ENCODE measurements at places on chromosomes 7 and 10.
A peak's percentile ranks its signal among the peaks of the same experiment; 100 is the strongest.

DNA sequence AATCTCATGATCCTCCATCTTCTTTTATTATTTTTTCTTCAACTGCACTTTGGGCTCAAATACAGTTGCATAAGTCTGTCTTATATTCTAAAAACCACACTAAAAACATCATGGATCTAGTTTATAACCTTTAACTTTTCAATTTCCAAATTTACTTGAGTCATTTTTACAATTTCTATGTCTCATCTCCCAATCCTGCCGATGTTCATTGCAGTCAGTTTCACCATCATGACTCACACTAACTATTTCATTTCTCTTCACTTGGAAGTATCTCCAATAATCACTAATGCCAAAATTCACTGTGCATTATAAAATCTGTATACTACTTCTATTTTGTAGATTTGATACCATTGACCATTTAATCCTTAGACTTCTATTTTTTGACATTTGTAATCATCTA is 806.9 kb upstream of the SORCS1 start:
- DNase-seq: no peak

GRCh38 chr10:86709396-86710185 is 41.3 kb downstream of the LDB3 start:
- DNase-seq: no peak

- DNase-seq: no peak
Measured at GRCh38 chr10:34433241-34434076, 381.6 kb downstream of the PARD3 start.

DNA sequence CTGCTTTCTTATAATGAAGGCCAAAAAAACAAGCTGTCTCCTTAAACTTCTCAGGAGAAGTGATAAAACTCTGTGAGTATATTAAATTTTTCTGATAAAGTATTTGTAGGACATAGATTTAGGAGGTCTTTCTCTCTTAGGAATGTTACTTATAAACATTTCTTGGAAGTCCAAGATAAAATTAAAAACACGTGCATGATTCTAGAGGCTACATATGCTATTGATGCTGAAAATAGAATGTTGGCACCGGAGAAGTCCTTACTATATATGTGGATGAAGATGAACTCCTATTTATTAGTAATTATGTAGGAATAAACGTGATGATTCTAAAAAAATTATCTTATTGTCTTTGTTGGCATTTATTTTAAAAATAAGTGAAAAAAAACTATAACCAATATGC is 241.3 kb upstream of the LRRTM3 start:
- no peak for DNase-seq

- no peak for DNase-seq
Measured at GRCh38 chr7:141386881-141387280, 164.3 kb upstream of the AGK start.

- no peak for DNase-seq
Measured at GRCh38 chr10:26090026-26090425, 126.5 kb upstream of the GAD2 start.

DNA sequence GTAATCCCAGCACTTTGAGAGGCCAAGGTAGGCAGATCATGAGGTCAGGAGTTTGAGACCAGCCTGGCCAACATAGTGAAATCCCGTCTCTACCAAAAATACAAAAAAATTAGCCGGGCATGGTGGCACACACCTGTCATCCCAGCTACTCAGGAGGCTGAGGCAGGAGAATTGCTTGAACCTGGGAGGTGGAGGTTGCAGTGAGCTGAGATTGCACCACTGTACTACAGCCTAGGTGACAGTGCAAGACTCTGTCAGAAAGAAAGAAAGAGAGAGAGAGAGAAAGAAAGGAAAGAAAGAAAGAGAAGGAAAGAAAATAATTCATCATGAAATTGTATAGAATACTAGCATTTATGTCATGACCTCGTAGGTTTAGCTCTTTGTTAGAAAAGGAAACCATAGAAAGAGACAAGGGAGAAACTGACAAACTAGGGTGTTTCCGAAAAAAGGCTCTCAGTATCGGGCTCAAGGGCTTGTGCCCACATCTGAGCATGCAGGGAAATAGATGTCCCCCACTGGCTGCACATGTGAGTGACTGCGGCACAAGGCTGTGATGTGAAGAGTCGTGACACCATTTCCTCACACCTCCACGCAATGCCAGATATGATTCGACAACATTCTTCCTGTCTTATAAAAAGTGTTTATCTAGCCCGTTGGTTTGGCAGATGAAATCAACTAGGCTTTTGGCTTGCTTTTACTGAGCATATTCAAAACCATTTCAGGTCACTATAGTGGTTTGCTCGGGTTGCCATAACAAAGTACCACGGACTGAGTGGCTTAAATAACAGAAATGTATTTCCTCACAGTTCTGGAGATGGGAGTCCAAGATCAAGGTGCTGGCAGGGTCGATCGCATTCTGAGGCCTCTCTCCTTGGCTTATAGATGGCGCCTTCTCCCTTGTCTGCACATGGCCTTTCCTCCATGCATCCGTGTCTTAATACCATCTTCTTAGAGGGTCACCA is 2.0 kb downstream of the SRGN start:
- peak; percentile 82 for DNase-seq

- no peak for DNase-seq
Measured at GRCh38 chr10:110597476-110597875, 30.0 kb downstream of the SMC3 start.

- DNase-seq: no peak
Measured at GRCh38 chr7:30751696-30752273, at the start of gene INMT. TSS of gene INMT (plus strand) at chr7:30752135. CDS start at chr7:30752151, 16 bp downstream.

GRCh38 chr7:21426286-21427181 is 1.3 kb upstream of the SP4 start:
- DNase-seq: peak; percentile 8

DNA sequence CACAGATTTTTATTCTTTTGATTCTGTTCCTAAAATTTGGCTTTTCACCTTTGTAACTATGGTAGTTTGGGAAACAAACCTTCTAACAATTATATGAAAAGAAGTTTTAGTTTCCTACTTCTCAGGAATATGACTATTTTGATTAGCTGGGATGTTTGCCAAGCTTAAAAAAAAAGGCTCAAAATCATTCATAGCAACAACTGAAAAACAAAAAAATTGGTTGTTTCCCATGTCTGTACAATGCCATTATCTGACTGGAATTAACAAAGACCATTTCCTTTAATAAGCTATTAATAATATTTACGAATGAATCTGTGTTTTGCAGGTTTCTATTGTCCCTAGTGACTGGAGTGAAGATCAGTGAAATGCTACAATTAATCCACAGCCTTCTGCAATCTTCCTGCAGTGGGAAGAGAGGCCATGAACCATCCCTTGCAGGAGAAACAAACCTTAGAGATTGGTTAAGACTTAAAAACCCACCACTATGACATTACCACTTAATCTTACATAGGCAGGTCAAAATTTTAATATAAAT is 4.2 kb downstream of the PURB start:
- no peak for DNase-seq

DNA sequence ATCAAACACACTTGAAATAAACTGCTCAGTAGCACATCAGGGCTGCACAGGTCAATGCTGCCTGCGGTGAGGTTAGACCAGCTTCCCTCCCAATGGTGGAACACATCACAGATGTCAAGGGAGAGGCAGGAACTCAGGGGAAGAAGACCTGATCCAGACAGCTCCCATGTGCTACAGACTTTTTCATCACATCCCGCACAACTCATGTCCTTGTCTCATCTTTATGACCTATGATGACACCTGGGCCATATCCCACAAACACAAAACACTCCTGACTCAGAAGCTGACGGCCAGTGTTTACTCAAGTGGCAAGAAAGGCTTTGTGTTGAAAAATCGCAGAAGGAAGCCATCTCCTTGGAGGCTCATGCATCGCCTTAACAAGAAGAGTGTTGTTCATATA is 91.6 kb downstream of the HTR5A start:
- DNase-seq: no peak

- DNase-seq: no peak
Measured at GRCh38 chr7:98024075-98024474, 34.1 kb upstream of the OCM2 start.

- DNase-seq: no peak
Measured at GRCh38 chr7:127976738-127977120, 54.5 kb downstream of the LRRC4 start.

DNA sequence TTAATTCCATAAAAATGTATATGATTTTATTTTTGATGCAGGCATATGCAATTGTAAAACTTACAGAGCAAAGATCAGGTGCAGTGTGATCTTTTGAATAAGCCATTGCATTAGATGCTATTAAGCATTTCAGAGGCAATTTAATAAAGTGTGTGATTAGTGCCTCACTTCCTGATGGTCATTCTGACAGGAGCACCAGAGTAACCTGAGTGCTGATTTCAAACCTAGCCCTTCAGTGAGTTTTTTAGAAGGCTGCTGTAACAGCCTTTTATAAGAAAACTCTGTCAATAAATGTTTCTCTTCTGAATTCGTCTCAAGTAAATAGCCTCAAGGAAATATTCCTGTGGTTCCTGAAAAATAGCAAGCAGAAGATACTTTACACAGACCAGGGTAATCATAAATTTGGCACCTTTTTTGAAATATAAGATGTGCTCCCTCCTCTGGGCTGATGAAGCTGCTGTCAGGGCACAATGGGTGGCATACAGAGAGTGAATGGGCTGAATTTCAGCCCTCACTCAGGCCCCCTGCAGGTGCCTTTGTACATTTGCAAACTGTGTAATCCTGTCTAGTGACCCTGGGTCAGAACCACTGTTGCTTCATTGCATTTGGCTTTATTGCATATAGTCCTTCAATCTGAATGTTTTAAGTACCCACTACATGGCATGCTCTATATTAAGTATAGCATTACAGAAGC is 193.7 kb upstream of the CSTF2T start:
- DNase-seq: peak; percentile 75

GRCh38 chr10:62812672-62813439 is 3.3 kb downstream of the EGR2 start:
- DNase-seq: no peak

GRCh38 chr7:149220534-149220933 is 18.9 kb upstream of the ZNF212 start:
- no peak for DNase-seq

- DNase-seq: no peak
Measured at GRCh38 chr7:128906001-128906765, 4.3 kb downstream of the KCP start.

DNA sequence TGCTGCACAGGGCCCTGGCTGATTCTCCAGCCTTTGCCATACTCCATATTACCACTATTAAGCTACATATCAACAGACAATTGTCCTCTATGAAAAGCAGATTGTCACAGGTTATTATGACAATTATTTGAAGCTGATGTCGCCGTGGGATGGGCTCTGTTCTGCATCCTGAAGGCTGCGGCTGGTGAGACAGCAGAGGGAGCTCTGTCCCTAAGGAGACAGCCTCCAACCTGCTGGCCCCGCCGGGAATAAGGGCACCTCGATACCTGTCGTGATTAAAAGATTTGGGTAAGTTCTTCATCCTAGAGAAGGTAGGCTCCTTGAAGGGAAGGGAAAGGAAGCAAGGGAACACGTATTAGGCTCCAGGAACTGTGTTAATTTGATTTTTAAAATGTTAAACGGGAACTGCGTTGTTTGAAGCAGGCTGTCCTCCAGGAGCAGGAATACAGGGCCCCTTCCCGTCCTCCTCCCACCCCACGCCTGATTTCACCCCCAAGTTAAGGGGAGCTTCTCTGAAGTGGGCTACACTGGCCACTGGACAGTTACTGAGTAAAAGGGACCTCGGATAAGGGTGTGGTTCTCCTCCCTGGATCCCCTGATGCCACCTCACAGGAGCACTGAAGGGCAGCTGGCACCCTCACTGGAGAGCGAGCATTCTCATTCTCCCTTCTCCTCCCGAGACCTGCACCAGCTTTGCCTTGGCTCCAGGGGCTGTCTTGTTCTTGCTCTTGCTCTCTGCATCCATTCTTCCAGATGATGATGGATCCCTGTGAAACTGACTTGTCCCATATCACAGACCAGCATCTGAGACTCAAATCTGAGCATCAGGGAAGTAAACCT is 11.8 kb upstream of the TIAL1 start:
- DNase-seq: no peak

GRCh38 chr10:110274072-110274627 is 30.6 kb downstream of the SMNDC1 start:
- DNase-seq: no peak

DNA sequence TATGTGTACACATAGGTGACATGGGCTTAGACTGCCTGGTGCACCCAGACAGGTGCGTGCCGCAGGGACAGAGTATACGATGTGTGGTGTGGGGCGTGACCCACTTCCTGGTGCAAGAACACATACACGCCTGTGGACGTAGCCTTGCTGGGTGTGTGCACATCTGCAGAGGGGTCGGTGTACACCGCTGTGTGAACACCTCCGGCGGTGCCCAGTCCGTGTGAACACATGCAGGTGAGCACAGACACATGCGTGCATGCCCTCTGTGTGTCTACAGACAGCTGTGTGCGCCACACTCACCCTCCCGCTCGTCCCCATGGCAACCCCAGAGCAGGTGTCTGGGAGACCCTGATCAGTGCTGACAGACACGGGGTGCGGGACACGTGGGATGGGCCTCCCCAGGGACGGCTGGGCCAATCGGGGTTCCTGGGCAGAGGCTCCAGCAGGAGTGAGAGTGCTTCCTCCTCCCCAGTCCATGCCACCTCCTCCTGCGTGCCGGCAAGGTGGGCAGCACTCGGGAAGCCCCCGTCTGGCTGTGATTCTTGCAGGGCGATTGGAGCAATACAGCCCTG is 23.4 kb downstream of the ELFN1 start:
- no peak for DNase-seq

DNA sequence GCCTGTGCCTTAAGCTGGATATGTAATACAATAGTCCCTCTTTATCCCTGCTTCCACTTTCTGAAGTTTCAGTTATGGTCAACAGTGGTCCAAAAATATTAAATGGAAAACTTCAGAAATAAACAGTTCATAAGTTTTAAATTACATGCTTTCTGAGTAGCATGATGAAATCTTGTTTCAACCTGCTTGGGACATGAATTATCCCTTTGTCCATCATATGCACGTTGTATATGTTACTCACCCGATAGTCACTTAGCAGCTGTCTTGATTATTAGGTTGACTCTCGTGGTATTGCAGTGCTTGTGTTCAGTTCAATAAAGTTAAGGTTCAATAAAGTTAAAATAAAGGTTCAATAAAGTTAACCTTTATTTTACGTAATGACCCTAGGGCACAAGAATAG is 25.5 kb downstream of the C1GALT1 start:
- DNase-seq: no peak

- no peak for DNase-seq
Measured at GRCh38 chr7:8601121-8601520, 167.7 kb downstream of the NXPH1 start.

GRCh38 chr10:126497672-126498071 is 109.4 kb upstream of the ADAM12 start:
- no peak for DNase-seq

- no peak for DNase-seq
Measured at GRCh38 chr10:102245932-102246251, 560 bp downstream of the GBF1 start.

DNA sequence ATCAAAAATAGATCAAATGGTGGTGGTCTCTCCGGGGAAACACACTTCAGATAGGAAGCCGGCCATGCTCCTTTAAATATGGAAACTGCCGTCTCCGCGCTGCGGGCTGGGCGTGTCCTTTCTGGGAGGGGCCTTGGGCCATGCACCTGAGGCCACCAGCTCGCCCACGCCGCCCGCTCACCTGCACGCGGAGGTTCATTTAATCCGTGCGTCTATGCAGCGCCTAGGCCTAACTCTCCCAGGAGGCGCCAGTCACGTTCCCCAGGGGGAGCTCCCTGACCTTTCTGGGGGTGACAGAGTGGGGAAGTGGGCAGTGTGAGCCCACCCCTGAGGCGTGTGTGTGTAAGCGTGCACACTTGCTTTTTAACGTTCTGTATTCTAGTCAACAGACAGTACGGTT is 64.0 kb downstream of the C10orf143 start:
- no peak for DNase-seq
